ENCODE measurements at places on chromosomes 6 and 20. TPM values are rescaled to one million over a fixed set of nuclear protein-coding genes. Genes with fewer than 3 reads are reported as not detected.

The EYA4 gene
- total RNA-seq: not detected

The ASF1A gene
- 24.8 TPM for total RNA-seq

The PLA2G7 gene
- not detected for total RNA-seq

The RSPO4 gene
- not detected for total RNA-seq

The PTK6 gene
- total RNA-seq: 0.54 TPM

The ERVFRD-1 gene
- total RNA-seq: not detected

The XPO5 gene
- 110 TPM for total RNA-seq

The ZCCHC3 gene
- 17.0 TPM for total RNA-seq

The C6orf132 gene
- total RNA-seq: 0.29 TPM

The ARMC12 gene
- total RNA-seq: 1.2 TPM

The UNC5CL gene
- total RNA-seq: 2.8 TPM

The RAB44 gene
- 0.07 TPM for total RNA-seq

The HLA-DOB gene
- total RNA-seq: 4.0 TPM

The DEFB126 gene
- total RNA-seq: not detected

The HTR1B gene
- not detected for total RNA-seq

The EPHA7 gene
- total RNA-seq: not detected

The BACH2 gene
- total RNA-seq: 48.7 TPM

The HLA-E gene
- total RNA-seq: 574 TPM

The SRSF12 gene
- total RNA-seq: 0.48 TPM

The GSTA2 gene
- not detected for total RNA-seq

The HMGCLL1 gene
- total RNA-seq: not detected

The SLC35F1 gene
- total RNA-seq: not detected

The GABRR2 gene
- total RNA-seq: 0.29 TPM

The PRDM13 gene
- total RNA-seq: not detected

The SAPCD1 gene
- 13.3 TPM for total RNA-seq

The BPIFB1 gene
- total RNA-seq: not detected

The KDM1B gene
- total RNA-seq: 7.7 TPM

The RIPOR3 gene
- not detected for total RNA-seq

Measured in activated naive CD4-positive, alpha-beta T cell treated with anti-CD3 and anti-CD28 coated beads, Interleukin-2, amount 50 U/mL, for 72 hours (primary cell).